Inflammatory macrophage treated with lipopolysaccharide for 4 hours (primary cell): ENCODE measurements at places on chromosomes 12 and 14.

GRCh38 chr12:94172973-94173372 is 24.6 kb downstream of the PLXNC1 start:
- DNase-seq = peak; percentile 99

DNA sequence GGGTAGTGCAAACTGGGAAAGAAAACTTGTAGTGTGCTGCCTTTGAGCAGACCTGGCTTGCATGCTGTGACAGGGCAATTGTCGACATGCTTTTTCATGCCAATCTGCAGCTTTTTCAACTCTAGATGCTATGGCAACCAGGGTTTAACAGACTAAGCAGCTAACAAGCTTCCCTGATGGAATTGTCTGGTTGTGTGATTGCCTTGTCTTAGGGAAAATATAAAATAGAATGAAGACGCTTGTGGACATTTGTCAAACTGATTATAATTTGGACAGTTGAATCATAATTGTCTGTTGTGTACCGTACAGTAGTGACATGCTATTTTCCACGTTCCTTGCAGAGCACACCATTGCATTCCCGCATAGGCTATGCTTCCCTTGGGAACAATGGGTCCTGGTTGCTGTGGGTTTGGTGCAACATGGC is 113.0 kb downstream of the FOXG1 start:
- no peak for DNase-seq

DNA sequence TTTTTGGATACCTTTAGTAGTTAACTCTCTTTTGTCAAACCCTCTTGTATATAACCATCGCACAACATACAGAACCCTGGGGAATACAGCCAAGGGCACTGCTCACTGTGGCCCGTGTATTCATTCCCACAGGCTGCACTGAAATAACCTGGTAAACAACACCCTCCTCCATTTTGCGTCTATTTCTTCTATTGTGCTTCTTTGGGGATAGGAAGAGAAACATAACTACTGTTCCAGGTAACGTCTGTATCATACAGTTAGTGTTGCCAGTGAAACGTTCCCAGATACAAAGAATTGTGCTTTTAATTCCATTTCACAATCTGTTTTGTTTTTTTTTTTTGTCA is 9.6 kb downstream of the C12orf76 start:
- DNase-seq = no peak

- DNase-seq = no peak
Measured at GRCh38 chr12:47155457-47156166, 75.9 kb upstream of the AMIGO2 start.

DNA sequence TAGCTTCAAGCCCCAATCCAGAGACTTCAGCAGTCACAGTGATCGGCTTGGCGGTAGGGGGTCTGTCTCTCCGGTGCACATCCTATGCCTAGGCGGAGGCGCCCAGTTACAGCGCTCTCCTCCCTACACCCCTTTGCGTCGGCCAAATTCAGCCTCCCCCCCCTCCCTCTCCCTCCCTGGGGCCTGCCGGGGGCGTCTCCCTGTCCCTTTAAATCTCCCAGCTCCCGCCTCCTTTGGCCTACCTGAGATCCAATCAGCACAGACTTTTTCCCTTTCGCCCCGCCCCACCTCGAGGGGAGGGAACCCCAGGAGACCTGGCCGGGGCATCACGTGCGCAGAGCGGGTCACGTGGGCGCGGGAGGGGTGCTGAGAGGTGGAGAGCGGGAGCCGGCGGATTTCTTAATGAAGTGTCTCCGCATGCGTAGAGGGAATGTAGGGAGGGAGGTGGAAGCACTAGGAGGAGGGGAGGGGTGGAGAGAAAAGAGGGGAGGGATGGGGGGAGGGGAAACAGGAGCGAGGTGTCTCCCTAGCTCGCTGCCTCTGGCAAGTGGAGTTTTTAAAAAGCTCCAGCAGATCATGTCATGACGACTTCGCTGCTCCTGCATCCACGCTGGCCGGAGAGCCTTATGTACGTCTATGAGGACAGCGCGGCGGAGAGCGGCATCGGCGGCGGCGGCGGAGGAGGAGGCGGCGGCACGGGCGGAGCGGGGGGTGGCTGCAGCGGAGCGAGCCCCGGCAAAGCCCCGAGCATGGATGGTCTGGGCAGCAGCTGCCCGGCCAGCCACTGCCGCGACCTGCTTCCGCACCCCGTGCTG is at the start of gene HOXC13:
Gene HOXC13 (plus strand): TSS at position 506 of the 815 bp plus-strand sequence. CDS start 76 bp downstream, at position 582.
- DNase-seq = no peak

DNA sequence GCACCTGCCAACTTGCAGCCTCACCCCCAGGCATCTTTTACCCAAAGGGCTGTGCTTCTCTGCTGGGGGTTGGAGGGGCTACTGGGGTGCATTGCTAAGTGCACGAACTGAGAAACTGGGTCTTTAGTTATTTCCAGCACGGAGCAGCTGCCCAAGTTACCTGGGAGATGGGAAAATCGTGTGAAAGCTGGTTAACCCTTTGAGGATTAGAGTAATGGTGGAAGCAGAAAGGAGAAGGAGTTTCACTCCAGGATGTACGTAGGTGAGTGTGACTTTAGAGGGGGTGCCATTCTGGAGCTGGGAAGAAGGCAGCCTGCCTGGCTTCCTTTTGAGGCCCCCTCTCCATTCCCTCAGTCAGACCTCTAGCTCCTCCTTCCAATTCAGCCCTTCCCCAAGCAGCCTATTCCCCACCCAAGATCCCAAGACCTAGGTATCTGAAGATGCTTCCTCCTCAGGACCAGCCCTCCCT is 1.0 kb upstream of the ADCY6 start:
- no peak for DNase-seq

- no peak for DNase-seq
Measured at GRCh38 chr14:52352061-52352491, 38.0 kb downstream of the PTGER2 start.

- no peak for DNase-seq
Measured at GRCh38 chr14:38042322-38042721, 165.4 kb upstream of the SSTR1 start.
